ENCODE measurements at places on chromosomes 11 and 22.

GRCh38 chr11:109527496-109527895 lies 105.5 kb downstream of the C11orf87 start:
- peak; percentile 28 for DNase-seq

- DNase-seq = peak; percentile 90
Observed at GRCh38 chr22:18156878-18157713, 7.1 kb downstream of the USP18 start.

DNA sequence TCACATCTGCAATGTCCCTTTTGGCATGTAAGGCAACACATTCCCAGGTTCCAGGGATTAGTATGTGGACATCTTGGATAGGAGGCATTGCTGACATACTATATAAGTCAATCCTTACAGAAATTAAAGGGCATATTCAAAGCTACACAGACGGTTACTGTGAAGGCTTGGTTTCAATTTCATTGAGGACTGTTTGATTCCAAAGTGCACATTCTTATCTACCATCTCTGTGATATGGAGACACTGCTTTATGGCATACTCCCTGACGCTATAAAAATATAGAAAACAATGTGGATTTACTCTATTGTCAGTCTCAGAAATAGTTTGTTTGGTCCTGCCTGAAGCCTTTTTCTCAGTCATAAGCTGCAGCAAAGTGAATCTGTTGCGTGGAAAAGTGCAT lies 1486.7 kb downstream of the FAM181B start:
- DNase-seq = no peak

DNA sequence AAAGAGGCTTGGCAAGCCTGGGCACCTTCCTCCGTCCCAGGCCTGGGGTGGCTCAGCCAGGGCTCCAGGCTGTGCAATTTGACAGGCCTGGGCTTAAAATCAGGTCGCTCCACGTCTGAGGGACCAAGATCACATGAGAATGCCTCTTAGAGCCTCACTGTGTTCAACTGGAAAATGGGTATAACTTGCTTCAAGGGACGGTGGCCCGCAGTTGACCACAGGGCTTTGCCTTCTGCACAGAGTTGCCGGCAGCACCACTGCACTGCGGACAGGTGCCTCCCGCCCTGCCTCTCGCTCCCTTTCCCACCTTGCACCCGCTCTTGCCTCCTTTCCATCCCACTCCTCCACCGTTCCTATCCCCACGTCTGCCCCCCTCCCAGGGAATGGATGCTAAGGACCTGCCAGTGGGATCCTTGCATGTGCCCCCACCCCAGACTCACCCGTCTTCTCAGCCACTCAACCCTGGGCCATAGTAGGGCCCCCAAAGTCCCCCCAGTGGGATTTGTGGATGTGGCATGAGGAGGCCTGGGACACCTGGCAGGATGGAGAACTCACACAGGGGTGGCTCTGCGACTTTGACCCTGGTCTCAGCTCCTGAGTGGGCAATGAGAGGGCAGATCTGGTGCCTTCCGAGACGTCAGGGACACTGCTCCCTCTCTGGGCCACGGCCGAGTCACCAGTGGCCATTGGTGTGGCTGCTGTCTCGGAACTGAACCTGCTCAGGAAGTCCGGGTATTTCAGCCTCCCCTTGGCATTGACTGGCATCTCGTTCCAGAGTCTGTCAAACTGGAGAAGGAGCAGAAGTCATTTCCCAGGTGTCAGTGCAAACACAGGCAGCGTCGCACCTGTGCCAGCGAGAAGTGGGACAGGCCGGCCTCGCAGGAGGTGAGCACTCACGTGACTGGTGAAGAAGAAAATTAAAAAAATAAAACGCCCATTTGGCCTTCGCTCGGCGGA lies 128.0 kb downstream of the MPPED1 start:
- no peak for DNase-seq

GRCh38 chr11:75763846-75764245 lies 4.7 kb upstream of the DGAT2 start:
- no peak for DNase-seq

- no peak for DNase-seq
Observed at GRCh38 chr22:37263966-37264887, 18.1 kb upstream of the CYTH4 start.

All from choroid plexus epithelial cell (primary cell).